Neural progenitor cell (in vitro differentiated cells): ENCODE measurements at places on chromosomes 3 and 15.
A peak's percentile ranks its signal among the peaks of the same experiment; 100 is the strongest.

DNA sequence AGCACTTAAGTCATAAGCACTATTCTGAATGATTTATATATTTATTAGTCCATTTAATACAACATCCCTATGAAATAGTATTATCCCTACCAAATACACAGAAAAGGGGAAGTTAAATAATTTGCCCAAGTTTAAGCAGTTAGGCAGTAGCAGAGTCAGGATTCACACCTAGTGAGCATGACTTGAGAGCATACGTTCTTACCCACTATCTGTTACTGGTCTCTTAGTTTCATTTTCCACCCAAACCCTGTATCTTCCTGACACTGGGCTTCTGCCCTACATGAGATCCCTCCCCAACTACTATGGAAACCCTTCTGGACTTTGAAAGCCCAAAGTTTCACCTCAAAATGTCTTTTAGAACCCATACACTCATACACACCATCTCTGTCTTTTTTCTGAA, 4.4 kb upstream of the ATOSA start:
- DNase-seq: no peak

- DNase-seq: no peak
Observed at GRCh38 chr3:170100944-170101343, 63.1 kb downstream of the GPR160 start.

GRCh38 chr3:114582929-114583328, 289.1 kb downstream of the TIGIT start:
- DNase-seq: no peak

- no peak for DNase-seq
Observed at GRCh38 chr3:23829242-23829934, 23.6 kb downstream of the UBE2E1 start.

- DNase-seq: no peak
Observed at GRCh38 chr3:154548341-154548740, 118.4 kb upstream of the GPR149 start.

GRCh38 chr3:195238586-195239118, 32.3 kb downstream of the XXYLT1 start:
- DNase-seq: no peak

DNA sequence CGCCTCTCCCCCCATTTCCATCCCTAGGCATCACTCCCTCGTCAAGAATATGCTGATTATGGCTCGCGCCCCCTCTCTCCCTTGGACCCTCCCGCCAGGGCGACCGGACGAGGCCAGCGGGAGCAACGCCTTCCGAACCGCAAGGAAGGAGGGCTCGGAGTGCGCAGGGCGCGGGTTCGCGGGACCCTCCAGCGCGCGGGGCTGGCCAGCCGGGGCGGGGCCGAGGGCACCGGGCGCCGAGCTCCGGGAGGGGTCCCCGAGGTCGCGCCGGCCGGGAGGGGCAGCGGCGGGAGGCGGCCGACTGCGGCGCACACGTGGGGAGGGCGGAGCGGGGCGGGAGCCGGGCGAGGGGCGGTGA, 483 bp downstream of the EHD4 start:
- DNase-seq: peak; percentile 69

DNA sequence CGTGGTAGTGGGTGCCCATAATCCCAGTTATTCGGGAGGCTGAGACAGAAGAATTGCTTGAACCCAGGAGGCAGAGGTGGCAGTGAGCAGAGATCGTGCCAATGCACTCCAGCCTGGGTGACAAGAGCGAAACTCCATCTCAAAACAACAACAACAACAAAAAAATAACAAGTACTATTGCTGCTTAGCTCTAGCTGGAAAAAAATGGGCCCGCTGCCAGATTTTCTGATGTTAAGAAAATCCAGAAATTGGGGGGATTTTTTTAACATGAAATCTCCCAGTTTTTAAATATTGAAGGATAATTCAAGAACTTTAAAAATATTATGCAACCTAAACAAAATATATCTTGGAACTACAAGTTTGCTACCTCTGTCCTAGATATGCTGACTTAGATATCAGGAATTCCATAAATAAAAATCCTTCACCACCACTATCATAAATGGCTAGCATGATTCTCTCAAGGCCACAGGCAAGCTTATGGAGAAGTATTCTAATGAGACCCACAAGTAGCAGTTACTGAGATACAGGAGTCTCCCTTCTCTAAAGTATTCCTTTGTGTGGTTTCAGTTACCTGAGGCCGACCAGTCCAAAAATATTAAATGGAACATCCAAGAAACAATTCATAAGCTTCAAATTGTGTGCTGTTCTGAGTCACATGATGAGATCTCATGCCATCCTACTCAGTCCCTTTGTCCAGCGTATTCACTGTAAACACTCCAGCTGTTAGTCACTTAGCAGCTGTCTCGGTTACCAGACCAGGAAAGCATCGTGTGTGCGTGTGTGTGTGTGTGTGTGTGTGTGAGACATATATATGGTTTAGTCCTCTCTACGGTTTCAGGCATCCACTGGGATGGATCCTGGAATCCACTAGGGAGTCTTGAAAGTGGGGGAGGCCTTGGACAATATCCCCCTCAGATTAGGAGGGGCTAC, 277.2 kb downstream of the TBL1XR1 start:
- DNase-seq: no peak

GRCh38 chr3:29853841-29854397, 573.0 kb downstream of the RBMS3 start:
- no peak for DNase-seq

DNA sequence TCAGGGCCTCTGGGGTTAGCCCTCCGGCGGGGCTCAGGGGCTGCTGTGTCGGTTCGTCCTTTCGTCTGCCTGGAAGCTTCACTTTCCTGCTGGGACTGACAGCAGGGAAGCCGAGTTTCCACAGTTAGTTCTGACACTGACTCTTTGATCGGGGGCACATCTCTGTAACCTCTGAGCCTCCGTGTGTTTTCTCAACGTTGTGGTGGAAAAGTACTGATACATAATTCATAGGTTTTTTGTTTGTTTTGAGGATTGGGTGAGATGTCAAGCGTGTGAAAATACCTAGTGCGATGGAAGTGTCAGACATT, 481 bp downstream of the AP4E1 start:
- DNase-seq: peak; percentile 69

DNA sequence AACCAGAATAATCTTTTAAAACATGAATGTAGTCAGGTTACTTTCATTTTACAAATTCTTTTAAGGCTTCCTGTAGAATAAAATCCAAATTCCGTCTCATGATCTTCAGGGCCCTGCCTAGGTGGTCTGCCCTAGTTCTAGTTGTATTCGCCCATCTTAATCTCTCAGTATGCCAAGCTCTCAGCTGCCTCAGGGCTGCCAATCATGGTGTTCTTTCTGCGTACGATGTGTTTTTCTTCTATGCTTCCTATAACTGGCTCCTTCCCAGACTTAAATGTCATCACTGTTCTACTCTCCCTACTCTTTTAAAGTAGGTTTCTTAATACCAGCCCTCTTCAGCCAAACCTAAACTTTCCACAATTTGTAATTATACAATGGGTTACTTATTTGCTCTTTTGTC, 107.4 kb downstream of the GREM1 start:
- no peak for DNase-seq

DNA sequence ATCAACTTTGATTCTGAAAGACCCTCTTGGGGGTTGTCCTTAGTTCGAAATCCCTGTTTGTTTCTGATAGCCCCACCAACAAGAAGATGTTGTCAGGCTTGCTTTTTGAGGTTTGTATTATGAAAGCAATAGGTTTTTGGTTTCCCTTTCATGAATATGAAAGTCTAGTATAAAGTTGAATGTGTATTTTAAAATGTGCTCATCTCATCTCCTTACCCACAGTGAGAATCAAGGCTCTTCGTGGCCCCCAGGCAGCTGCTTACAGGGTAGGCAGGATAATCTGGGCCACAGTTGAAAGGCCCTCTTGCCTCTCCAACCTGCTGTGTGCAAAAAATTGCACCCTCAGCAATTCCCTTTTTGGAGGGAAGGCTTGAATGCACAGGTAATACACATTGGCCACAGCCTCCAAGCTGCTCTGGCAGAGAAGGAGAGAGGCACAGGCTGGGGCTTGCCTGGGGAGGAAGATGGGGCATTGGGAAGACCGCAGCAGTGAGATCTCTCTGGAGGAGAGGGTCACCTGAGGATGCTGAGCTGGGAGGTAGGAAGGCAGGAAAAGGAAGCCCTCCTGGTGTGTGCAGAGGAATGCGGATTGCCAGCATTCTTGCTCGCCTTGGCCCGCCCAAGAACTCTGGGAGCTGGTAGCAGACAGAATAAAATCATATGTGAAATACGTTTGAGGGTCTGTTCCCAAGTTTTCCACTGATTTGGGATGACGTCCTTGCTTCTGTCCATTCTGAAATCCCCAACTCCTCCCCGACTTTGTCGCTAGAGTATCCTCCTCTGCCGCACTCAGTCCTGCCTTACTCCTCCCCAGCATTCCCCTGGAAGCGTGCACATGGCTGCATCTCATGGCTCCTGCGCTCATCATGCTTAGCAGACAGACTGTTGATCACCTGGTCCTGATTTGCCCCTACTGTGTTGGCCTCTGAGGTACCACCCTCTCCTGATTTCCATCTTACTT, 196.4 kb downstream of the RPLP1 start:
- peak; percentile 20 for DNase-seq

DNA sequence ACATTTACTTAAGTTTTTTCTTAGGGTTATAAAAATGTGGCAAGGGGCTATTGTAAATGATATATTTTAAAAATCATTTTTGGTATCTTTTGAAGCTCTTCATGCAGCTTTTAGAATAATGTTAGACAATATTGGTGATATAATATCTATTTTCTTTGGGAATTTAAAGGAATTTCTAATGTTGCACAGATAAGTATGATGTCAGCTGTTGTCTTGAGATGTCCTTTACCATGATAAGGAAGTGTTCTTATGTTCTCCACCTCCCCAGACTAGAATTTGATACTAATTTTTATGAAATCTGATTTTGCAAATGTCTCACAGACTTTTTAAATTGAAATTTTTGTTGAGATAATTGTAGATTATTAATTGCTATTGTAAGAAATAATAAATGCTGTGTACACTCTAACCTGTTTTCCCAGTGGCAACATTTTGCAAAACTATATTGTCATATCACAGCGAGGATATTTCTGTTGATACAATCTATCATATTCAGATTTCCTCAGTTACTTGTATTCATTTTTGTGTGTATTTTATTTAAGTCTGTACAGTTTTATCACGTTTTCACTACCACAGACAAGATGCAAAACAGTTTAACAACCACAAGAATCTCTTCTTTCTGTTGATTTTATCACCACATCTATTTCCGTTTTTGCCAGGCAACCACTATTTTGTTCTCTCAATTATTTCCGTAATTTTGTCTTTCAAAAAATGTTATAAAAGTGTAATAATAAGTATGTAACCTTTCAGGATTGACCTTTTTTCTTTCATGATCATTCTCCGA, 55.4 kb downstream of the SPRED1 start:
- no peak for DNase-seq

DNA sequence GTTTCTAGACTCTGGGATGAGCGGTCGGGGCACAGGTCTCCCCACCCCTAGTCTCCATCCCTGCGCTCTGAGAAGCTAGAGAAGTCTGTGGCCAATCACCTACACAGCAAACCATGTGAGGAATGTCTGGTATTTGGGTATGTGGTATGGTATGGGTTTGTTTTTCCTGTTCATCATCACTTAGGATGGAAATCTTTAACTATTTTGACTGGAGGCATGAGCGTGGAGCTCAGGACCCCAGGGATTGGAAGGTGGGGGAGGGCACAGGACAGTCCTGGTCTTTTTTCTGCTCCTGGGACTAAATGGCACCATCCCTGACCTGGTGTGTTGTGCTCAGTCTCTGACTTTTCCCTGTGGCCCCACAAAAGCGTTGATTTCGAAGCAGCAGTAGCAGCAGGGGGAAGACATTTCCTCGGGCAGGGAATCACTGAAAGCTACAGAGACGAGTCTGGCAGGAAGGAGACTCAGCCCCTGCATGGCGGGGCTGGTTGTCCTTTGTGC, 191.7 kb upstream of the TPM1 start:
- DNase-seq: peak; percentile 26

GRCh38 chr15:92930054-92930621, 30.0 kb downstream of the CHD2 start:
- DNase-seq: no peak

- no peak for DNase-seq
Observed at GRCh38 chr3:110542552-110543150, 529.0 kb upstream of the NECTIN3 start.

DNA sequence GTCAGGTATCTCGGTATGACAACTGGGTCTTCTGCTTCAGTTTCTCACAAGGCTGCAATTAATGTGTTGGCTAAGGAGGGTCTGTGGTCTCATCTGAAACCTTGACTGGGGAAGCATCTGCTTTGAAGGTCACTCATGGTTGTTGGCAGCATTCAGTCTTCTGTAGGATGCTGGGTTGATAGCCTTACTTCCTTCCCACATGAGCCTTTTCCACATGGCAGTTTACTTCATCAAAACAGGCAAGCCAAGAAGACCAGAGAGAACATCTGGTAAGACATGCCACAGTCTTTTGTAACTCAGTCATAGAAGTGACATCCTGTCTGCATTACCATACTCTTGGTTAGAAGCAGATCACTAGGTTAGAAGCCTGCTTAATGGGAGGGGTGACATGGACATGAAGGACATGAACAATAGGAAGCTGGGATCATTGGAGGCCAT, 49.5 kb downstream of the CMC1 start:
- DNase-seq: no peak

GRCh38 chr15:74157868-74158827, 15.4 kb upstream of the ISLR start:
- DNase-seq: no peak

DNA sequence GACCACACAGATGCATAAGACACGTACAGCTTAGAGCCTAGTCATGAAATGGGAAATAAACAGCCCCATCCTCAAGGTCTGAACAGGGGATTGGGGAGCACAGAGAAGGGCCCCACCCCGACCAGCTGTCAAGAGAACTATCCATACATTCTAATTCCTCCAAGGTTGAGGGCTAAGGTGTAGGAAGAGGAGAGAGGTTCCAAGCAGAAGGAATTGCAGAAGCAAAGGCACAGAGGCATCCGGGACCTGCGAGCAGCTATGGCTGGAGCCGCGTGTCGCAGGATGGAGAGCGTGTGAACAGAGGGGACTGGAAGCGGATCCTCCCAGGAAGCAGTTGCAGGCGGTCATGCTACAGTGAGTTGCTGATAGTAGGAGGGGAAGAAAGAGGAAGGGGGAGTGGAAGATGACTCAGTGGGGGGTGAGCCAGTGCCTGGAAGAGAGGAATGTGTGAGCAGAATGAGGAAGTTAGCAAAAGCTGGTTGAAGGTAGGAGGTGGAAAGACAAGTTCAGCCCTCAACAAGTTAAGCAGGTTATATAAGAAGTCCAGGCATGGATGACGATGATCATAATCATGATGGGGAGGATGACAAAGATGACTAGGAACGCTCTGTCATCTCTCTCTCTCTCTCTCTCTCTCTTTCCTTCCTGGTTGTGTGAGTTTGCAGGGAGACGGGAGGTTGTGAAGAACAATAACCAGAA, 89.7 kb downstream of the LIPC start:
- DNase-seq: no peak
